ENCODE measurements at places on chromosomes 1 and 21.

GRCh38 chr1:26579681-26580111 is 50.1 kb downstream of the RPS6KA1 start:
- DNase-seq, result no peak

- no peak for DNase-seq
These were observed 70.8 kb upstream of the CLDN14 start for GRCh38 chr21:36550761-36551160.

GRCh38 chr1:196407358-196408051 is 200.7 kb downstream of the KCNT2 start:
- DNase-seq, result no peak

DNA sequence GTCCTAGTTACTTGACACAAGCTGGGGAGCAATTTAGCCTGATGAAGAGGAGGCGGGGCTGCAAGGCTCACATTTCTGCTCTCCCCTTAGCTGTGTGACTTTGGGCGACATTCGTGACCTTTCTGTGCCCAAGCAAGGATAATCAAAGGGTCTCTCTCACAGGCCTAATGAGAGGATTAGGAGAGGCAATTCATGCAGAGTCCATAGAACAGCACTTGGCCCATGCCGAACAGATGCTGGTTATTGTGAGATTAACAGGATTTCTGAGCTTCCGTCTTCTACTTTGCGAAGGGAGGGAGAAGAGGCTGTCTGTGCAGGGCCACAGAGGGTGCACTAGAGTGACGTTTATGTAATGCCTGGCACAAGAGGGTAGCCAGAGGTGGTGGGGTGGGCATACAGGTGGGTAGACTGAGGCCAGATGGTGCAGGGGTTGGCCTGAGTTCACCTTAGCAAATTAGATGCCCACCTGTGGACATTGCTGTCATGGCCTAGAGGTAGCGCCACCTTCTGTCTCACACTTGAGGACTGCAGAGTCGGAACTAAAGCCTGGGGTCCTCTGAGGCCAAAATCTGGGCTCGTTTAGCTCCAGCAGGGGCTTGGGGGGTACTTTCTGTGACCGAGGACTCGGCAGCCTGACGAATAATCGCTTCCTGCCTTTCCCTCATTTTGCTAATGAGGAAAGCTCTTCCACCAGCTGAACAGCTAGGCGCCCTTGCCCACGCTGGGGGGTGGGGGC is 18.6 kb downstream of the ACTL8 start:
- no peak for DNase-seq

GRCh38 chr1:90351019-90351418 is 356.1 kb downstream of the ZNF326 start:
- no peak for DNase-seq

GRCh38 chr1:243493156-243494129 is 237.6 kb downstream of the SDCCAG8 start:
- no peak for DNase-seq

- DNase-seq, result no peak
These were observed 307.0 kb upstream of the PROX1 start for GRCh38 chr1:213680677-213681325.

DNA sequence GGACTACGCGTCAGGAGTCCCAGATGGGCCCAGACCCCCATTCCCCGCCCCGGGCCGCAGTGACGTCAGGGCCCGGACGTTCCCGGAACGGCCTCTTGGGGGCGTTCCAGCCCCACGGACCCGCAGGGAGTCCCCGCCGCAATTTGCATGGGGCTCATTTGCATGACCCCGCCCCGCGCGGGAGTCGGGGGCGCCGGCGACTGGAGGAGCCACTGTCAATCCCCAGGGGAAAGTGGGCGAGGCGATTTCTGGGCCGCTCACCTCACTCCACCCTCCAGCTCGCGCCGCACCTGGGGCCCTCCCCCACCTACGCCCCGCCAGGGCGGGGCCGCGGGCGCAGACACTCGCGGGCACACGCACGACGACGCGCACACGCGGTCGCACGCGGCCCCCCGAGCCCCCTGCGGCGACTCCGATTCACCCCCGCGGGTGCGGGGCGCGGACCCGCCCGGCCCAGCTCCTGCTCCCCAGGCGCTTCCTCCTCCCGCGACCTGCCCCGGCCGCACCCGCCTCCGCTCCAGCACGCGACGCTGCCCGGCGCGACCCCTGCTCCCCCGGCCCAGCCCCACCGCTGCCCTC is 13.2 kb downstream of the AGRN start:
- peak; percentile 95 for DNase-seq

- DNase-seq, result no peak
These were observed 494.5 kb upstream of the PBX1 start for GRCh38 chr1:164064501-164064900.

DNA sequence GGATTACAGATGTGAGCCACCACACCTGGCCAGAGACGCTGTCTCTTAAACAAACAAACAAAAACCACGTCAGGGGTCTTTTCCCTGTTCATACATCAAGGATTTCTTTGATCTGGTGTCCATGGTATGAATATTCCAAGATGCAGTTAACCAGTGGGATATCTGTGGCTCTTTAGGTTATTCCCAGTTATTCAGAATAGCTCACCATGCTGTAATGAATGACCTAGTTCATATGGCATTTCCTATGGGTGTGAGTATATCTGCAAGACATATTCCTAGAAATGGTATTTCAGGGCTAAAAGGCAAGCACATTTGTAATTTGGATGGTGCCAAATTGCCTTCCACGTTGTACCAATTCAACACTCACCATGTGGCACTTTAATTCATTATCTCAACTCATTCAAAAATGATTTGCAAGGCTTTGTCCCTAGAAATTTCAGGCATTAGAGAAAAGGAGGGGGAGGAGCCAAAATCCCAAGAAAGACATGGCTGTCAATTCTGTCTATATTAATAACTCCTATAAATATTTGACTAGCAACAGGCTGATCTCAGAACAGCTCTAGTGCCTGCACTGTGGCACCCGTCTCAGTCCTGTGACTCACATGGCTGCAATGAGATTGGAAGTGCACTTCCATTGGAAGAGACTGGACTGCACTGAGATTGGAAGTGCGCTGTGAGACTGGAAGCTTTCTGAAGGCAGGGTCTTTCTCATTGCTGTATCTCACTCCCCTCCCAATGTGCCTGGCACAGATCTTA is 6.0 kb upstream of the STMN1 start:
- no peak for DNase-seq

DNA sequence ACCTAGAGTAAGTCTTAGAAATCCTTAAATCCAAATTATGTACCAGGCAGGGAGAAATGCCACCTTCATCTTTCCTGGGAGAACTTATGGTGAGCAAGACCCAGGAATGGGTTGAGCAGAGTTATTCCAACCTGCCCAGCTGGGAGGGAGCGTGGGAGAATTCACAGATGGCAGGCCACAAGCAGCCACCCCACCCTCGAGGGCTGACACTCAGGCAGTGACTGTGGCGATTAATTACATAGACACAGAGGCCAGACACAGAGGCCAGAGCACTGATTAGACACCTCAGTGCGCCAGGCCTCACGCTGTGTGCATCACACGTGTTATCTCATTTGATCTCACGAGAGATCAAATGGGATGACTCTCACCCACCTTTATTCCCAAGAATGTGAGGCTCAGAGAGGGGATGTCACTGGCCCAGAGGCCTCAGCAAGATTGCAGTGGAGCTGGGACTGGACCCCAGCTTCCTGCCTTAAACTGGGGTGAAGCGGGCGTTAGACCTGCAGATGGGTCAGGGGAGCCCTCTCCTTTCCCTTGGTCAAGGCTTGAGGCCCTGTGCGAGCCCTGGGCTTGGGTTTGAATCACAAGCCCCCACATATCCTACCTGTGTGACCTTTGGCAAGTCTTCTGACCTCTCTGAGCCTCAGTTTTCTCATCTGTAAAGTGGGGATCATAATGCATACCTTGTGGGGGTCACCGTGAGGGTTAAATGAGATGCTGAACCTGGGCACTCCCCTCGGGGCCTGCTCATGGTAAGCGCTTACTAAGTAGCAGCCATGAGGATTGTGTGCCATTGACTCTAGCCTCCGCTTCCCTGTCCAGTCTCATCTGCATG is 28.8 kb upstream of the PADI4 start:
- no peak for DNase-seq

DNA sequence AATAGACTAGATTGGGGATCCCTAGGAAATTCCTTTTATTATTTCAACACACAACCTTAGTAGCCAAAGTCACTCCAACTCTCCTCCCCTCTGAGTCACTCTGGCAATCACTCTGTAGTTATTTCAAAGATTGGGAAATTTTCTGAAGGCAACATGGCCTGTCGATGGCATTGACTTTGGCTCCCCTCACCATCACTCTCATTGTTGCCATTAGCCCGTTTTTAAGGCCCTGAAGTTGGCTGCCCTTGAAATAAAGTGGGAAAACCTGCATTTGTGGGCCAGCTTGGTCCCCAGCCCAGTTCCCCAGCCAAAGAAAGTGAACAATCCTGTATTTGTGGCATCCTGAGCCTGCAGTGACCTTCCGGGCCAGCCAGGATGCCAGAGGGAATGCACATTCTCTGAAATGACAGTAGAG is 52.5 kb downstream of the CDC7 start:
- DNase-seq, result no peak

DNA sequence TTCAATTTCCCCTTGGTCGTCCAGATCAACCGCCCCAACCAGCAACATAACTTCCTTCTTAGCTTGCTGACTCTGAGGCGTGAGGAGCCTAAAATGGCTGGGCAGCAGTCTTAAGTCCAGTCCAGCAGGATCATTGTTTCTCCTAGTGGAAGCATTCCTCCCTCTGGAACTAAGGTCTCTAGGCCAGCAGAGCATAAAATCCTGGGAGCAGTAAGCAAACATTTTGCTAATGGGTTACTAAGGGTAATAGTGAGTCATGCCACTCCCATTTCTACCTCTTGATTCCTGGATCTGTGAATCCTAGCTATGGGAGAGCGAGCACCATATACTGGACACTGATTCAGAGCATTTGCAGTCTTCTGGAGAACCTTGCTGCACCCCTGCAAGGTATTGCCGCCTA is 59.9 kb downstream of the ADSS2 start:
- no peak for DNase-seq

DNA sequence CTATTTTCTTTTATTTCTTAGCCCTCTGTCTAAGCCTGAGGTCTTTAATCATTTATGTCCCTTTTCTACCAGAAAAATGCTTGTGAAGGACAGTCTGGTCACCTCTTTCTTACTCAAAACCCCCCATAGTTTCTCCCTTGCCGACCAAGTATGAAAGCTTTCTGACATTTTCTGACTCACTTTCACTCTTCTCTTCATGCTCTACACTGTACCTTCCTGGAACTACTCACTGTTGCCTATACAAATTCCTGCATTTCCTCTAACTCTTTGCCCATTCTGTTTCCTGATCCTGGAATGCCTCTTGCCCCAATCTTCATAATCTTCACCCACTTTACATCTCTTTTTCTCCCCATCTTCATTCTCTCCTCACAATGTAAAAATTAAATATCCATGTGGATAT is 380.0 kb downstream of the HHIPL2 start:
- no peak for DNase-seq

- no peak for DNase-seq
These were observed 120.4 kb downstream of the KCNH1 start for GRCh38 chr1:211013346-211014240.

DNA sequence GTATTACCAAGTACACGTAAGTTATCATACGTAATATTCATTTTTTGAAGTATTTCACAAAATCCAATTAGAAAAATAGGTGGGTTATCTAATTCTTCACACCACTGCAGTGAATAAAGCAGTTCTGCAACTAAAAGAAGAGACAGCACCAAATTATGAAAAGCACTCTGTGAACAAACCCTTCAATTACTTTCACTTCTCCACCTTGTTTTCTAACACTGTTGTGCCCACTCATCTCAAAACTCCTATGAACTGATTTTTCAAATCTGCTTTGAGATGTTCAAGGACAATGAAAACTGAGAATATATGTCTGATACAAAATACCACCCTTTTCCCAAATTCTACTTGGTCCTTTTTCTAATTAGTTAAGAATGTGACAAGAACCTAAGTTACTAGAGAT is 39.4 kb downstream of the LTN1 start:
- DNase-seq, result no peak

GRCh38 chr1:25456502-25456901 is 25.8 kb downstream of the MACO1 start:
- no peak for DNase-seq

GRCh38 chr1:68490046-68490651 is 6.7 kb downstream of the DEPDC1 start:
- no peak for DNase-seq

- no peak for DNase-seq
These were observed 120.3 kb upstream of the C8B start for GRCh38 chr1:57086154-57086553.

- DNase-seq, result no peak
These were observed 18.7 kb downstream of the CLSTN1 start for GRCh38 chr1:9805006-9805508.

GRCh38 chr1:54971317-54971791 is 9.1 kb upstream of the TMEM61 start:
- no peak for DNase-seq

GRCh38 chr1:17335821-17336710 is 28.1 kb downstream of the PADI4 start:
- DNase-seq, result peak; percentile 40

GRCh38 chr1:116674751-116675150 is 7.2 kb upstream of the IGSF3 start:
- no peak for DNase-seq

DNA sequence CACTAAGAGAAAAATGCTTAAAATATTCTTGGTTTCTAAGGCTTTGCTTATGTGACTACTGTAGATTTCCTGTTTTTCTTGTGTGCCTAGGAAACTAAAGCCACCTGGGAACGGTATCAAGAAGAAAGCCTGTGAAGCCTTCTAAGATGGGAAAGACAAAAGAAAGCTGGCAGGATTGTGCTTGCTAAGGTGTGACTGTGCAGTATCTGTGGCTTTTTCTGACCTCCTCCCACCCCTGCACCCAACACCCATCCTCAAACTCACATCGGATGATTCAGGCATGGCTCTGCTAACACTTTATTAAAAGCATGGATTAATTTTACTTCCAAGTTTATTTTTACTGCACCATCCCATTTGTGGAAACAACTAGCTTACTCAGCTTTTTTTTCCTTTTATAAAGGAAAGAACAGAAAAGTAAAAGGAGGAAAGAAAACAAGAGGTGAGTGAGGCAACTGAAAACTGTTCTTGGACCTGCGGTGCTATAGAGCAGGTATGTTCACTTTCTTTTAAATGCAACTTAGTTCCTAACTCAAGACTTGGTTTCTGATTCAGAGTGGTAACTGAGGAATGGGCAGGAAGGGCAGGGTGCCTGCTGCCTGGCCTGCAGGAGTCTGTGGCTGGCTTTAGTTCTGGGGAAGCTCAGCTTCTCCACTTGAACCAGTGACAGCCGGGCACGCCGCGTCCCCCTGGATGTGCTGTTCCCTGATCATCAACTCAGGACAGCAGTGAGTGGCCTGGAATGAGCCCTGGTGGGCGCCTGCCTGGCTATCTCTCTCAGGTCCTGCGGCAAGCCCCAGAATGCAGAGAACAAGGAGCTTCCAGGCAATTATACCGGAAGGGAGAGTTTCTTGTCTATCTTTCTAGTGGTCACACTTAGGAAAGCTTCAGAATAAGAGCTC is at the start of gene GBP6:
TSS of gene GBP6 (plus strand) at position 422 of the 899 bp plus-strand sequence. CDS start 4,493 bp downstream, outside the sequence.
- no peak for DNase-seq

GRCh38 chr1:234721476-234722269 is 111.7 kb upstream of the IRF2BP2 start:
- DNase-seq, result no peak

GRCh38 chr1:235763962-235764361 is 102.7 kb downstream of the LYST start:
- peak; percentile 1 for DNase-seq

Data from stimulated activated CD4-positive, alpha-beta T cell treated with anti-CD3 and anti-CD28 coated beads, Interleukin-2, amount 100 ng/mL, for 4 hours (primary cell).